ENCODE measurements at places on chromosomes 16 and 17.

- no peak for DNase-seq
Measured at GRCh38 chr16:11734653-11735043, 8.0 kb downstream of the TXNDC11 start.

- no peak for DNase-seq
Measured at GRCh38 chr17:42291129-42291528, 2.8 kb downstream of the STAT5A start.

GRCh38 chr16:66682271-66682670 lies 14.3 kb downstream of the CMTM4 start:
- peak; percentile 24 for DNase-seq

DNA sequence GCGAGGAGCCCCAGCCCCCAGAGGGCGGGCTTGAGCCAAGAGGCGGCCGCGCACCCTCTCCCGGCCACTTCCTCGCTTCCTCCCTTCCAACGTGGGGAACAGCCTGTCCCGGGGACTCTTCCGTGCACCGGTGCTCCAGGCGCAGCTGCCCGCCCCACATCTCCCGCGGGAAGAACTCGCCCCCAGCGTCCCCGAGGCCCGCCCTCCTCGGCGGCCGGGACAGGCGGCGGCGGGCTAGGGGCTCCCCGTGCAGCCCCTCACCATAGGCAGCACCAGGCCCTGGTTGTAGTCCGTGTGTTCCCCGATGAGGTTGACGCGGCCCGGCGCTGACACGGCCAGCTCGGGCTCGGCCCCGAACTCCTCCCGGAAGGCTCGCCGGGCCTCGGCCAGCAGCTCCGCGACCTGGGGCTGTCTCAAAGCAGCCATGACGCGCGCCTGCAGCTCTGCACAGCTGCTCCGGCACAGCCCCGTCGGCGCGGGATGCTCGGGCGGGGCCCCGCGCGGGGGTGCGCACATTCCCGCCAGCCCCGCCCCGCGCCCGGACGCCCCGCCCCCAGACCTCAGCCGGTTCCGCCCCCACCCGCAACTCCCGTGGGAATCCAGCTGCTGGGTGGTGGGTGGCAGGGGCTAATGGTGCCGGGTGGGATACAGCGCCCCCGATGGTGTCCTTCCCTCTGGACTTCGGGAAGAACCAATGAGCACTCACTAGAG lies at the start of gene GALK1:
Gene GALK1 (minus strand): TSS at position 482 of the 711 bp plus-strand sequence. CDS start 56 bp downstream, at position 426.
- DNase-seq = peak; percentile 67

DNA sequence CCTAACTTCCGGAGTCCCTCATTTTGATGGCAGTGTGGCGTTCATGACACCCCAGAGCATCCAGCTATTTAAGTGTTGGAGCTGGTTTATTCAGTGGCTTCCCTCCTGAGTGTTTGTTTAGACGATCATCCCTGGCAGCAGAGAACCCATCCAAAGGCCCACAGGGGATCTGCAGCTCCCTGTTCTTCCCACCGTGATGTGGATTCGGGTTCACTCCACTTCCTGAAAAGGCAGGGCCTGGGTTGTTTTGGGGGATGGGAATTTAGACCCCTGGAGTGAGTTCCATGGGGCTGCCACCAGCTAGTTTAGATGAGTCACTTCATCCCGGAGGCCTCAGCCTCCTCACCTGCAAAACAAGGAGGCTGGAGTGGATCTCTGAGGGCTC lies 2.3 kb downstream of the KSR1 start:
- DNase-seq = no peak

DNA sequence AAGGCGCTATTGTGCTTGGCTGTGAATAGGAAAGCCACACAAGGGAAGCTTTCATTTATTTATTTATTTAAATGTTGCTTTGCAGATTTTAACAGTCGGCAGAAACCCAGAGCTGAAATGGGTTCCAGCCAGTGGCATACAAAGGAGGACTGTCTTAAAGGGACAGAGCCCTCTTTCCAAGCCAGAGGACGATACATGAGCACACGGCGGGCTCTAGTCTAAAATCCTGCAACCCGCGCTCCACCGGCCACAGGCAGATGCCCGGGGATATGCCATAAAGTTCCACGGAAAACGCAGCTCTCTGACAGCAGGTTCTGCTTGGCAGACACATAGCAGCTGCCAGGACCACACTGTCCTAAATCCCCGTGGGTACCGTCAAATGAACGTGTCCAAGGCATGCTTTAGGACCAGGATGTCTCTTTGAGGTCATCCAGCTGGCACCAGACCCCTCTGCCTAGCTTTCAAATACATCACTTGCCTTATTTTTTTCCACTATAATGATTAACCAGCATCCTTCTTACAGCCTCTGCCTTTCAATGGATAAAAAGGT lies 64.6 kb downstream of the CYTH1 start:
- DNase-seq = peak; percentile 53

GRCh38 chr16:28204622-28205021 lies 7.1 kb downstream of the XPO6 start:
- DNase-seq = no peak

GRCh38 chr17:39870776-39871175 lies 2.8 kb downstream of the ZPBP2 start:
- no peak for DNase-seq

DNA sequence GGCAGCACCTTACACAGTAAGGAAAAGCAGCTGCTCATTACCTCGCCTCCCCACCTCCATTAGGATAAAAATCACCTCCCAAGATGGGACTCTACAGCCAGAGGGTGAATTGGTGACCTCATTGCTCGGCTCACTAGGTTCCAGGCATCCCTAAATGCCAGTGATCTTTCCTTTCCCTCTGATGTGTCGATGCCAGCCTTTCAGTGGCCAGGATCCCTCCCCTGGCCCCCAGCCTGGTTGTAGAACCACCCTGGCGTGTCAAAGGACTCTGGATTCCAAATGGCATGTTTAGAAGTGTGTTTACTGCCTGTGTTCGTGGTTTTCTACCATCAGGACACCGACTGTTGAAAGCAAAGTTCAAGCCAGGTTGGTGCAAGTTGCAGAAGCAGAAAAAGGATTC lies 72.1 kb upstream of the LYRM9 start:
- no peak for DNase-seq

GRCh38 chr17:71548540-71549190 lies 572.2 kb upstream of the SOX9 start:
- peak; percentile 0 for DNase-seq

- DNase-seq = peak; percentile 70
Measured at GRCh38 chr16:19601083-19601976, 45.8 kb downstream of the VPS35L start.
